Stimulated activated CD4-positive, alpha-beta T cell treated with anti-CD3 and anti-CD28 coated beads, Interleukin-12 subunit alpha, Interleukin-12 subunit beta, amount 100 ng/mL, for 4 hours (primary cell): ENCODE measurements at places on chromosomes 11 and 22.

DNA sequence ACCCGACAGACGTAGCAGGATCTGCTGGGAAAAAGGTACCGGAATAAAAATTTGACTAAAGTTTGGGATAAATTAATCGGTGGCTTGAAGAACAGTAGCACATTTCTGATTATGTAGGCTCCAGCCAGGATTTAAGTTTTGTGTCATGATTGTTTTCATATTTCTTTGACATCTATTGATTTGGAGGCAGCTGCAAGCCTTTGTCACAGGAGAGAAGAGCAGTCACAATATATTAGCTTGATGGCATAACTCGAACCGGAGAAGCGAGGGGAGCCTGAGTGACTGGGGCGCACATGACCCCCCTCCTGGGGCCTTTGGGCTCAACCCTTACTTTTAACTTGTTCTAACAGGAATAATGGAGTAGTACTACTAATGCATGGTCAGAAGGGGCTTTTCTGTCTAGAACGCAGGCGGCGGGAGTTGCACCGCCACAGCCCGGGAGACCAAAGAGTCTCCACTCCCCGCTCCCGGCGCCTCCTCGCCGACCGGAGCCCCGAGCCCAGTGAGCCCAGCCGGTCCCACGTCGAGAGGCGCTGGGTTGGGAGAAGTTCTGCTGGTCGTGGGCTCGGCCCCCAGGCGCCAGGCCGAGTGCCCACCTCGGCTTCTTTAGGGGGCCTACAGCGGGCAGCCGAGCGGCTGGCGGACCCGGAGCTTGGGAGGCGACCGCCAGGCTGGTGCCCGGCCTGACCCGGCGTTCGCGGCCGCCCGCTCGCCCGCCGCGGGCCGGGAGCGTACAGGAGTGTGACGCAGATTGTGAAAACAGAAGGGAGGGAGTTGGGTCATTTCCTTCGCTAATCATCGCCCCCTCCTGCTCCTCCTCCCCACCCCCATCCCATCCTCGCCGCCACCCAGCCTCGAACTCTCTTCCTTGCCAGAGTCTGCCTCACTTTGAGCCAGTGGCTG is 15.7 kb upstream of the PAX6 start:
- no peak for DNase-seq

GRCh38 chr11:78346799-78347198 is 70.8 kb downstream of the GAB2 start:
- DNase-seq: no peak

GRCh38 chr11:20238712-20239111 is 78.4 kb upstream of the DBX1 start:
- DNase-seq: no peak

GRCh38 chr11:25453471-25453870 is 878.5 kb upstream of the ANO3 start:
- no peak for DNase-seq

GRCh38 chr11:128663824-128664223 is 30.0 kb upstream of the FLI1 start:
- DNase-seq: no peak

DNA sequence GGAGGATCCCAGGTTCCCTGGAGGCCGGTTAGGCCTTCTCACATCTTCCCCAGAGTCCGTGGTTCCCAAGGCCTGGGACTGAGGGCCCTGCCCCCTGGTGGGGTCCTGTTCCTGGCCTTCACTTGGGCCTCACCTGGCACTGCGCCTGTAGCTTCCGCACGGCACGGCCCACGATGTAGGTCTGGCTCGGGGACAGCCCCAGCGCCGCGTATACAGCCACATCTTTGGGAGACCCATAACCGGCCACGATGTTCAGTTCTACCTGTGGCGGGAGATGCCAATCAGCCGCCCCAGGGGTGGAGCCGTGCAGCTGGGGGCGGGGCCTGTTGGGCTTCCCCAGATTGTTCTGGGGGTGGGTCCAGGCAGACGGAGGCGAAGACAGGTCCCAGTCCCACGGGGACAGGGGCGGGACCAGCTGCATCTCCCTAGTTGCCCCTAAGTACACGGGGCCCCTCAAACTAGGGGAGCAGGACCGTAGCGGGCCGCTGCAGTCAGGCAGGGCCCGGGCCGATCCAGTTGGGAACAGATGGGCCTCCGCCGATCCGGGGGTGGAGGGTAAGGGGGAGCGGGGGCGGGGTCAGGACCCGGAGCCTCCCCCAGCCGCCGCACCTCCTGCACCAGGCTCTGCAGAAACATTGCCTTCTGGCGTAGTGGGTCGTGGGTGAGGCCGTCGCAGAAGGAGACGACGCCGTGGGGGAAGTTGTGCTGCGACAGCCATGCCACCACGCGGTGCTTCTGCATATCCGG is 10.1 kb downstream of the AIP start:
- no peak for DNase-seq

DNA sequence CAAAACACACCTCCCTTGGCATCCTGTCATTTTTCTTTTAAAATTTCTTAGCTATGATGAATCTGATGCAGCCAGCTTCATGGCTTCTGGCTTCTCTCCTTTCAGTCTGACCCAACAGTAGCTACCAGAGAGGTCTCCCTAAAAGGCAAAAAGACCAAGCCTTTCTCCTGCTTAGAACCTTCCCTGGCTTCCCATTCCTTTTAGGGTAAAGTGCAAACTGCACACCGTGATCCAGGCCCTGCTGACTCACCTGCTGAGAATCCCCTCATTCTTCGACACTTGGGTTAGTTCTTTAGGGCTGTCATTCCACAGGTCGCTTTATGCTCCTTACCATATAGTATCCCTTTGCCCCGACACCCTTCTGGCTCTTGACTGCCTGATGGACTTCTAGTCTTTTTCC is 362.4 kb downstream of the MIAT start:
- no peak for DNase-seq

DNA sequence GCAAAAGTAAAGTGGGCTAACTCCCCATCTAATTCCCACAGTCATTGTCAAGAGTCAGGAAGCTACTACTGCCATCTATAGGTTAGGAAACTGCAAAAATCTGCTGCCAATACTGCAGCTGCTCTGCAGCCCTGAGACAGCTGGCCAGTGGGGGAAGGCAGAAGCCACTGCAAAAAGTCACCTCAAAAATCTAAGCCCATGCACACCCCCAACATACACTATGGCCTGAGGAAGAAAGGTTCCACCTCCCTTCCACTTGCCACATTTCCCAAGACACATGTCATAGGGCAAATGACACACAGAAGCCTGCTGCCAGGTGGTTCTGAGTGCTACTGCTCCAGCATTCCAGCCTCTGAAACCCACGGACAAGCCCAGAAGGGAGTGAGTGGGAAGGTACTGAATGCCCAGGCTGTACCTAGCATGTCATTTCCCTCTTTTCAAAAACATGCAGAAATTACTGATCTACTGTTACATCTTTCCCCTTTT is 36.9 kb downstream of the DGCR2 start:
- DNase-seq: no peak

GRCh38 chr11:40227730-40228129 is 1231.7 kb downstream of the LRRC4C start:
- DNase-seq: no peak

GRCh38 chr22:35330258-35330861 is 30.7 kb downstream of the TOM1 start:
- DNase-seq: peak; percentile 51

GRCh38 chr11:111796696-111797095 is 30.5 kb upstream of the PPP2R1B start:
- DNase-seq: no peak
